ENCODE measurements at places on chromosomes 5 and 9.

DNA sequence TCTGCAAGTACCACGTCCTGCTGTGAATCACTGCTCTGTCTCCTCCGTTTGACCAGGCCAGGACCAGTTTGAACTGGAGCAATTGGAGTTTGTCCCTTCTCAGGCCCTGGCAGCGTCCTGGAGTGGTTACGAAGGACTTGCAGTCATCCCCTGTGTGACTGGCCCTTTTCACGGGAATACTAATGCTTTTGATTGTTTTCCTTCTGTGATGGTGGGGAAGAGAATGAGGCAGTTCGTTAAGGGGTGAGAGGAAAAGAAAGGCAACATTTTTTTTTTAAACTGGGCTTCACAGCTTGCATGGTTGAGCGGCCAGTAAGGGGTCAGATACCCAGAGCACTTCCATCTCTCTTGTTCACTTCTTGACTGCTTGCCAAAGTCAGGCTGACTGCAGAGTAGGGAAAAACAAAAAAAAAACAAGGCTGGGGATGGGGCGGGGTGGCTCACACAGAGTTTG is 153.5 kb upstream of the STK32A start:
- DNase-seq: no peak

DNA sequence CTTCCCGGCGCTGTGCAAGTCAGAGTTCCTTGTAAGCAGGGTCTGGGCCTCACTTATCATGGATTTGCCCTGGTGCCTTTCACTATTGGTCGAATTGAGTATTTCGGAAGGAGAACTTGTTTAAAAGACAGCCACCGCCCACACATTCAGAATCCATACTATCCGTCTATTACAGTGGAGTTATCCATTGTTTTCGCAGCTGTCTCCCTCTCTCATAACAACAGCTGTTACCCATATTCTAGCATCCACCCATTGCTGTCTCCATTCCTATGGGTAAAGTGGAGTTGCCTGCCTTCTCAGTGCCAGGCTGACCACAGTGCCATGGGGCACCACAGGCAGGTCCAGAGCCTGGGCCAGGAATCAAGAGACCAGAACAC is 20.2 kb downstream of the FAXDC2 start:
- no peak for DNase-seq

- DNase-seq: no peak
Observed at GRCh38 chr5:151612689-151613427, 21.7 kb upstream of the FAT2 start.

GRCh38 chr5:12934722-12935121 is 1009.8 kb downstream of the DNAH5 start:
- no peak for DNase-seq

- no peak for DNase-seq
Observed at GRCh38 chr5:154873791-154874331, 15.4 kb downstream of the CNOT8 start.

Measured in right forelimb (tissue), 1 donor.